ENCODE measurements at places on chromosomes 2 and 18.

DNA sequence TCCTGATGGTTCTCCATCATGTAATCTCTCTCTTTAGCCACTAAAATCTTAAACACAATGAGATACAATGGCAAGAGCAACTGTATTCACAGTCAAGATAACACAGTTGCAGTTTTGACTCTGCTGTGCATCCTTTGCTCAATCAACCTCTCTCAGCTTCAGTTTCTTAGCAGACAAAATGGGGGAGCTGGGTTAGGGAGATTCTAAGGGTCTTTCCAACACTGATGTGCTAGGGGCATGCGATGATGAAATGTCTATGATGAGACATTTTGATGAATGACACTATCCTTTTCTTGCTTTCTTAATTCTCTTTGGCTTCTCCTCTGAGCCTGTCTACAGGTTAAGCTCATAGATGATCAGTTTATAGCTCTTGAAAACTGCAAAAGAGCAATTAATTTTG, 1.1 kb downstream of the SERPINB10 start:
- DNase-seq: no peak

DNA sequence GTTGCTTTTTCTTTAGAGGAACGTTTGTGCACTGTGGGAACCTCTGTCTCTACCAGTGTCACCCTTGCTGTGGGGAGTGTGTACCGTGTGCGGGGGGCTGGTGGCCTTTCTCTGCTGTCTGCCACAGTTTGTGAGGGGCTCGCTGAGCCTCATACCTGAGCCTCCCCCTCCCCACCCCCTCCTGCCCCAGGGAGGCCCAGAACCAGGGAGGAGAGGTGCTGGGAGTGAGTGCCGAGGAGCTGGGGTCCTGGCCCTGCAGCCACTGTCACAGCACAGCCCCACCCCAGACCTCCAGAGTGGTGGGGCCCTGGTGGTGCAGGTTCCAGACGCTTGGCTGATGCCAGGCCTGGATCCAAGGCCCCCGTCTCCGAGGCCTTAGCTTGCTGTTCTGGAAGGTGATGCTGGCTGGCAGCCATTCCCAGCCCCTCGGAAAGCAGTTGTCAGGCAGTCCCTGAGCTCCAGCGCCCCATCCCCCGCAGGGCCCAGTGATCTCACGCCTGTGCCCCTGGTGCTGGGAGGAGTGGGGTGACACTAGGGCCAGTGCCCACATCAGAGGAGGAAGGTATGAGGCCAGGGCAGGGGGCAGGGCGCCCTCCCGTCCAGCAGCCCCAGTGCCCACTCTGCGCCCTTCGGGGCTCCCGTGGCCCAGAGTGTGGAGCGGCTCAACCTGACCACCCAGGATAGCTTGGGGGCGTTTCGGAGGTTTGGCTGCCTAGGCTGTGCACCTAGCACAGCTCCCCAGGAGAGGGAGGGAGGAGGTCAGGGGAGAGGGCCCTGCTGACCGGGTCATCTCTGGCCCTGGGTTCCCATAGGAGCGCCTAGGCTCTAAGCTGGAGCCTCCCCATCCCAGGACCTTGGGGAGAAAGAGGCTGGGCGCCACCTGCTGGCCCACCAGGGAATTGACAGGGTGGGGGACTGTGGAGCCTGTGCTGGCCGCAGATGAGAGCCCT, 53.0 kb upstream of the ALPP start:
- DNase-seq: peak; percentile 46

GRCh38 chr2:102460467-102460866, 12.6 kb upstream of the SLC9A4 start:
- DNase-seq: no peak

DNA sequence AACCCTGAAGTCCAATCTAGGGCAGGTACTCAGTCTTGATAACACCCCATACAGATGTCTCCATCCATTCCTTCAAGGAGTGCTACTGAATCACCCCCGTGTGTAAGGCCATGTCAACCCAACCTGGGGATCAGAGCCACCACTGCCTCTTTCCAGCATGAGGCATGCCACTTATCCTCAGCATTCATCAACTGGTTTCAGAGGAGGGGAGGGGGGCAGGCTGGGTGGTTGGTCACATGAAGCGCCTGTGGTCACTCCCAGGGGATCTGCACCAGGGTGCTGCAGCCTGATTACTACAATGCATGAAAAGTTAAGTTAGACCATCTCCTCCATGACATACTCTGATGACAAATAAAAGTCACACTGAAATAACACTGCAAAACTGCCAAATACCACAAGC, 65.0 kb downstream of the UXS1 start:
- no peak for DNase-seq

DNA sequence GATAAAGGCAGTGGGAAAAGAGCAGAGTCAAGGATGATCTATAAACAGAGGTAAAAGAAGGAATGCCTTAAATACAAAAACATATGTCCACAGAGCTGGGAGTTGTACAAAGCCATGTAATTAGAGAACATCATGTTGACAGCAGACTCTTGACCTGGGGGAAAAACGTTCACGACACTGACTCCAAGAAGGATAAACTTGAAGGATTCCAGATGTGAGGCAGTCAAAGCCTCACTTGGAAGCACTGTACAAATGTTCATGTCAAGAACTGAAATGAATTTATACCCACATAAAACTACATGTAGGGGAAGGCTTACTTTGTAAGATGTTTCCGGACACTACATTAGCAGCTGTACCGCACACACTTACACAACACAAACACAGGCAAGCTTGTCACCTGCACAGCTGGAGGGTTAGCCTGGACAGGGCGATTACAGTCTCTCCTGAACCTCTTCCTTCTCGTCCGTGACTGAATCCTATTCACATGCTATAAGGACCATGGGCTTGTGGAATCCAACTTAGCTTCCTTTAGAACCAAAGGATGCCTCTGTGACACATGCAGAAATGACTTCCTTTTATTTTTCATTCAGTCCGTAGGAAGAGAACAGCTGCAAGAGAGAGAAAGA, 88.6 kb downstream of the SH3YL1 start:
- no peak for DNase-seq

- no peak for DNase-seq
Observed at GRCh38 chr2:64063924-64064331, 44.7 kb upstream of the VPS54 start.

GRCh38 chr2:160144280-160144990, 55.6 kb downstream of the ITGB6 start:
- no peak for DNase-seq

DNA sequence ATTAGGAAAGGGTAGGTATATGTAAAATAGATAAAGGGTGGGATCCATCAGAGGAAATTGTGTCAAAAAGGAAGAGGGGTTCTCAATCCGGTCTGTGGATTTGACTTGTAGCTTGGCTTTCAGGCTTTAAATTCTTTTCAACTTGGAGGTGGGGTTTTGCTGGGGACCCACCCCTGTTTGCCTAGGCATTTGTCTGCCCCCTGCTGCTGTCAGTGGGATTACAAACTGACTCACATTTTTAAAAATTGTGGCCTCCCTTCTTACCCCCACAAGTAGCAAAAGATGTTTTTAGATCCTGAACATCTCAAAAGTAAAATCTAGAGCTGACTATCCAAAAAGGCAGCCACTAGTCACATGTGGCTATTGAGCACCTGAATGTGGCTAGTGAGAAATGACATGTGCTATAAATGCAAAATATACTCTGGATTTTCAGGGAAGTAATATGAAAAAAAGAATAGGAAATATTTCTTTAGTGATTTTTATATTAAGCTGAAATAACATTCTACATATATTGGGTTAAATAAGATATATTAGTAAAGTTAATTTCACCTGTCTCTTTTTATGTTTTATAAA, 178.9 kb downstream of the GFPT1 start:
- DNase-seq: no peak

DNA sequence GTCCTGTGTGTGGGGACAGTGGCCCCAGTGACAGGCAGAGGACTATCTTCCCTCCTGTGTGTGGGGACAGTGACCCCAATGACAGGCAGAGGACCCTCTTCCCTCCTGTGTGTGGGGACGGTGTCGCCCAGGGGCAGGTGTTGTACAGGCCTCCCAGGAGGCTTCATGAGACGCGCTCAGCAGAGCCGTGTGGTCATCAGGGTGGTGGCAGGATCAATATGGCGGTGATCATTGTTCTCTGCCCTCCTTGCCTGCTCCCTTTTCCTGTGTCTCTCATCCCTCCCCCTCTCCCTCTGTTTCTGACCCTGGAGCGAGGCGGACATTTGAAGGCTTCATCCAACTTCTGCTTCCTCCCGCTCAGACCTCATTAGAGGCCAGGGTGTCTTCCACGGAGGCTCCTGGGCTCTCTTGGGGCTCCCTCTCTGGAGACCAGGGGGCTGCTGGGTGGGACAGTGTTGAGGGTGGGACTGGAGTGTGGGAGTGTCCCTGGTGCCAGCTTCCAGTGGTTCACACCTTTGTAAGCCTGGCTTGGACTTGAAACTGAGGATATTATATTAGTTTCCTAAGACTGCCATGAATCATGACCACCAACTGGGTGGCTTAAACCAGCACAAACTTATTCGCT, 59.5 kb downstream of the ACKR3 start:
- no peak for DNase-seq

- peak; percentile 50 for DNase-seq
Observed at GRCh38 chr2:221518201-221518934, 53.7 kb downstream of the EPHA4 start.

- no peak for DNase-seq
Observed at GRCh38 chr2:57891086-57891712, 155.4 kb upstream of the VRK2 start.

DNA sequence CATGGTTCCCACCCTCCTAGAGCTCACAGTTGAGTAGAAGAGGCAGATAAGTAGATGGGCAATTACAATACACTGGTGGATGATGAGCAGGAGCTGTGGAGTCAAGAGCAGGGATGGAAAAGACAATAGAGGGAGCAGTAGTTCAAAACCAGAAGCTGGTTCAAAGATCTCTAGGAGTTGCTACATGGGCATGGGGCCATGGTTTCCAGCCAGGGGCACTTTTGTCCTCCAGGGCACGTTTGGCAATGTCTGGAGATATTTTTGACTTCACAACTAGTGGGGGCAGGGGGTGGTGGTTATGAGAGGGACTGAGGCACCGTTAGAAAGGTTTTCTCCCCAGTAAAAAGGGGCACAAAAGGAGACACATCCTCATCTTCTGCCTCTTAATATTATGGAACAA, 236.0 kb downstream of the DYSF start:
- DNase-seq: no peak

DNA sequence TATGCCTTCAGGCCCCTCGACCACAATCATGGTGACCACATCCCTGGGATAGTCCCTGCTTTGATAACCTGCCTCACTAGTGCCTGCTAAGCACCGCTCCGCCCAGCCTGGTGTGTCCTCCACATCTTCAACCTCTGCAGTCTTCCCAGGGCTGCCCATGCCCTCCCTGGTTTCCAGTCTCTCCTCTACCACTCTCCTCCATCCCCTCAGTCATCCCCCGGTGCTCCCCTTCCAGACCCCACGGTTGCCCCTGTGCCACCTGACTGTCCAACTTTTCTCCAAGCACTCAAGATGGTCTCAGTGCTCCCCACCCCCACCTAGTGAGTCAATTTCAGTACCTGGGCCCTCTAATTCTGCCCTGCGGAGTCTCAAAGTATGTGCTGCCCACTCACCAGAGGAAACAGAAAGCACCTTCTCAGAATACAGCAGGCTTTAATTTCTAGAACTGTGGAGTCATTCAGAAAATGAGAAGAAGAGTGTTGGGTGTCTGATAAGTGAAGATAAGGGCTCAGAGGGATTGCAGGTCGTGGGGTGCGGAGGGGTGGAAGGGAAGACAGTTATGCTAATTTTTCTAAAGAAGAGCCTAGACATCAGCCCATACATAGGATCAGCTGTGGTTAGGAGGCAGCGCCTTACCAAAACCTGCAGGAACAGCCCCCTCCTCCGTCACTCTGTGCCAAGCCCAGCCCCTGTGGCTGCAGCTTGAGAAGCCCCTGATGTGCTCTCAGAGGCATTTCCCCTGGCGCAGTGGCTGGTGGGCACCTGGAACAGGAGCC, 53.6 kb upstream of the CAB39 start:
- no peak for DNase-seq

DNA sequence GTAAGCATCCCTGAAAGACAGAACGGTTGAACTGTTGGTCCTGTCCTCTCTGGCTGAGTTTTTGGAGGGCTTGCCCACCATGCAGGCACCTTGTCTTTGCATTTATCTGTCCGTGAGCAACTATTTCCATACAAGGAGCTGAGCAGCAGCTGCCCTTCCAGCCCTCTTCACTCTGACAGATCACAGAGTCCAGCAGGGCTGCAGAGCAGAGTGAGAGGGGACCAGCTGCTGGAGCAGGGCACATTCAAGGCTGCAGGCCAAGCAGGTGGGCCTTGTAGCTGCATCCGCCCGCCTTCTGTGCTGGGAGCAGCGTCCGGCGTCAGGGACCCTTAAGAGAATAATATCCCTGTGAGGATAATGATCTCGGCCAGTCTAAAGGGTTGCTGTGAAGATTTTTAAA, 9.5 kb downstream of the SMYD1 start:
- no peak for DNase-seq

GRCh38 chr18:28163201-28163775, 13.6 kb downstream of the CDH2 start:
- no peak for DNase-seq

DNA sequence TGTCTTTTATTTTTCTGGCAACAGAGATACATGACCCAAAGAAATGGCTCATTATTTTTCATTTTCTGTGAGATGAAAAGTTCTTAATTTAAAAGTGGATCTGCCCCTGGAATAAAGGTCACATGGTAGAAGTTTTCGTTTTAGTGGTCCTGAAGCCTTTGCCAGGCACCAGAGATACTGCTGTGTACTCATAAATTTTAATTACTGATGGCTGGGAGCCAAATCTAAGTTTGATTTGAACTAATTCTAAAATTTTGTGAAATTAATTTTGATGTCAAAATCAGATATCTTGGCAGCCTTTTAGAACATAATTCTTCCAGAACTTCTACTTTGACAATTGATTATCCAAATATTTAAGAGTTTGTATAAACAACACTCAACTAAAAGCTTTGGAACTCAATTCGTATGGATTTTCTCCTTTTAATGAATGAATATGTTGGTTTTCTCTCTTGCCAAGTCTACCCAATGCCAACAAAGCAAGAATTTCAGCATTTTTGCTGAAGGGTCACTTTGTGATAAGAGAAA, 128.5 kb upstream of the SP5 start:
- DNase-seq: no peak

DNA sequence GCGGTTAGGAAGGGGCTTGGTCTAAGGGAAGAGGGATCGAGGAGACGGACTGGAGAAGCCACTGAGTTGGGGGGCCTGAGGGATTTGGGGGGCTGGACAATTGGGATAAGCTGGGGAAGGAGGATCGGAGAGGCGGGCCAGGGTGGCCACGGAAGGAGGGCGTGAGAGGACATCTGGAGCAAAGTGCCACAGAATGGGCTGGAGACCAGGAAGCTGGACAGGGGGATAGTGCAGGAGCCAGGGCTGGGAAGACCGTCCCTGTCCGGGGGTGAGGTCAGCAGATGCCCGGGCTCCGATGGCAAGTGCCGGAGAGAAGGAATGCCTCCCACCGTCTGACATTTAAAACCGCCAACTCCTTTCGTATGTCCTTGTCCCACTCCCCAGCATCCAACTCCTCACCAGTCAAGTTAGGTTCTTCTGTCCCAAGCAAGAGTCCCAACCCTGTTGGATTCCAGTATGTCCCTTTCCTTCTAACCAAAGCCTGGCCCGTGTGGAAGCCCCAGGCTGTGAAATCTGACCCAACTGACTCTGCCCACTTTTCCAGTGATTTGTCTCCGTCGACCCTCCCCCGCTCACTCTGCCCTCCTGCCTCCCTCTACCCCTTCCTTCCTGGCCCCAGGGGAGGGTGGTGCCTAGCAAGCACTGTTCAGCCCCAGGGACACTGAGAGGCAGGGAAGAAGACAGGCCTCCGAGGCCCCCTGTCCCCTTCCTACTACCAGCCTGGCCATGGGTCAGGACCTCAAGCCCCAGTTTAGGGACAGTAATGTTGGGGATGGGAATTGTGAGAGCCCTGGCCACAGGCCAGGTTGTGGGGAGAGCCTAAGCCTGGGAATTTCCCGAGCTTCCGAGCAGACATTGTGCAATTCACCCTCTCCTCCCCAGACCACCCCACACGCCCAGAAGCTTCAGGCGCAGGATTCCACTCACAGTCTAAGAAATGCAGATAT, 31.5 kb upstream of the TMBIM1 start:
- DNase-seq: no peak
